Stimulated activated CD8-positive, alpha-beta memory T cell treated with anti-CD3 and anti-CD28 coated beads, Interleukin-12 subunit alpha, Interleukin-12 subunit beta, amount 100 ng/mL, for 1 hour (primary cell): ENCODE measurements at places on chromosomes 16 and 17.

GRCh38 chr17:78785663-78786057 lies 3.6 kb upstream of the CYTH1 start:
- no peak for DNase-seq

DNA sequence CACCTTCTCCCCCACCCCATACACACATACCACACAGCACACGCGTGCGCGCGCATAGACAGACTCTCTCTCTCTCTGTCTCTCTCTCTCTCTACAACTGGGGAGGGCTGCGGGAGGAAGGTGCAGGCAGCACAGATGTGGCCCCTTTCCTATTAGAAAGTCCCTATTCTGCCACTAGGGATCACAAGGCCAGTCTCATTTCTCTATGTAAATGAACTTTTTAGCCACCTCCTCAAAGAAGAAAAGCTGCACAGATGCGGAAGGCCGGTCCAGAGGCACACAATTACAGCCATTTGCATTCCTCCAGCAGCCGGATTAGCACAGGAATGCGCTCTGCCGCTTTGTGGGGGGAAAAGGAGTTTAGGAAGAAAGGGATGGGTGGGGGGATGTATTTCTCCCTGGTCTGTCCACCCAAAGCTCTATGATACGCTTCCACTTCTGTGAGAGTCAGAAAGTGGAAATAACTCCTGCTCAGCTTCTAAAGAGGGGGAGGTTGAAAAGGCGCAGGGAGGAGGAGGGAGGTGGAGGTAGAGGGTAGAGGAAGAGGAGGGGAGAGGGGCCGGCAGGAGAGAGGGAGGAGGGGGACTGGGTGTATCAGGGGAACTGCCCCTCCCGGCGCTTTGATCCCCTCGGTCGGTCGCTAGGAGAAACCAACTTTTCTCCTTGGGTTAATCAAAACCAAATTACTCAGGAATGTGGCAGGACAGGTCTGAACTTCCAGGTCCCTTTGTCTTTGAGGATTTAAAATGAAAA lies 11.7 kb downstream of the ZFHX3 start:
- no peak for DNase-seq

DNA sequence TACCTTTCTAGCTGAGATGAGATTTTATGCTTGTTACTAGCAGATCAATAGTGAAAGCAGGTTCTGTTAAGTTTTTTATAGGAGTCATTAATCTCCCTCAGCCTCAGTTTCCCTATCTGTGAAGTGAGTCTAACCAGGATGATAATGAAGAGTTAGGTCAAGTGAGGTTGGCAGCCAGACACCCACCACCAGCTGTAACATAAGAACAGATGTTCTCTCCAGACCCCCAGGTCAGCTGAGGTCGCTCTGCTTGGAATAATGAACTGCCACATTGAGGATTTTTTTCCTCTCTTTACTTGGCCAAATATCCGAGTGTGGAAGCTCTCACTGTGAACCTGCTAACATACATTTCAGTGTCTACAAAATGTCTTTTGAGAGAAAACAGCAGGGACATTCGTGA lies 389.6 kb downstream of the WWOX start:
- DNase-seq: no peak

- DNase-seq: no peak
Measured at GRCh38 chr17:199191-199604, 17.7 kb upstream of the DOC2B start.

GRCh38 chr16:81437865-81438264 lies 6.7 kb upstream of the CMIP start:
- no peak for DNase-seq

DNA sequence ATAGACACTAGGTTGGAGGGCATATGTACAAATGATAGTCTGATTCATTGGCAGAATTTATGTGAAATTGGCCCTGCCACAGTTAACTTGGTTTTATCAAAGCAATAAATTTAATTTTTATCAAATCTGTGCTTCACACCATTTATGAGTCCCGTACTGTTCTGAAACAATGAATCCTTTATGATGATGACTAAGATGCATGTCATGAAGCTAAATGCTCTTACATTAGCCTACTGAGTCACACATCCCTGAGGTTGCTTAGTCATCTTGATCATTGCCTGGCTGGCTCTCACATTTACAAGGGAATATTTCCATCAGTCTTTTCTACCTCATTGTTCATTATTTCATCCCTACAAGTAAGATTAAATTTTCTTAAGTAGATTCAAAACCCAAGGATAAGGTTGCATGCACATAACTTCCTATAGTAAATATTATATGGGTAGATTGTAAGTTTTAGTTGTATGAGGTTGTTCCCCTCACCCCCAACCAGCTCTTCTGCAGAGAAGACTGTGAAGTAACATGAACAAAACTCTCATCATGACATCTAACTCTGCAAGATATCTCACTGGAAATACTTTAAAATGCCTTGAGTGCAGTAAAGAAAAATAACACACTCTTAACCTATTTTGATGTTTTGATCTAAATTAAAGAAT lies 170.7 kb downstream of the CYB561 start:
- no peak for DNase-seq

DNA sequence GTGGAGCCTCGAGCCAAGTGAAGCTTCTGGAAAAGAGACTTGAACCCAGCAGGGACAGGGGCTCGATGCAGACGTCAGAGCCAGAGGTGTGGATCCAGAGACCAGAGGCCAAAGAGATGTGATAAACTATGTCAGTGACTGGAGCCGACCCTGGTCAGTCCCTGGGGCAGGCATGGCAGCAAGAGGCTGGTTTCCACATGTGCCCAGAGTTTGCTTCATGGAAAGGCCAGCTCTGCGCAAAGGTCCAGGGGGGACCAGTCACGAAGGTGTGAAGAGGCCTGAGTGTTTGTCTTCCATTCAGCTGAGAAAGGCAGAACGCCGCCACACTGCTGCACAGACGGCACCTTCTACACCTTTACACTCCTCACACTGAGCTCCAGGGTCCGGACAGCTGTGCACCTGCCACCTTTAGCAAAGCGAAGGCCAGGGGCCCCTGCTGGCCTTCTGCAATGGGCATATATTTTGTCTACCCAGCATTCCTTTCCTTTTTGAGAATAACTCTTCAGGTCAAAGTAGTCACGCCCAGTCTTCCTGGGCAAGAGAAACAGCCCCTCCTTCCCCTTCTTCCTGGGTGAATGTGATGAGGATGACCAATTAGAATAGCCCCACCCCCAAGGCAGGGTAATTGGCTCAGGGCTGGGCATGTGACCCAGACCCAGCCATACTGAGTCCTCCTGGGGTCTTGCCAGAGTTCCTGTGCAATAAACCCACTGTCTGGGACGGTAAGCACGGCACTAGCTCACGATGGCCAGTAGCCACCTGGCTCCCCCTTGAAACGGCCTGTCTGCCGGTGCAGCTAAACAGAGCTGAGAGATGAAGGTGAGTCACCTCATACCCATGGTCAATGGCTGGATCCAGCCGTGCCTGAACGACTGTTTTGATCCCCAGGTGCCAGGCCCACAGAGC lies 2.3 kb upstream of the RPH3AL start:
- DNase-seq: no peak

- DNase-seq: no peak
Measured at GRCh38 chr16:16137110-16137509, 86.2 kb downstream of the ABCC6 start.

- DNase-seq: no peak
Measured at GRCh38 chr17:1650731-1651558, 1.3 kb upstream of the RILP start.

DNA sequence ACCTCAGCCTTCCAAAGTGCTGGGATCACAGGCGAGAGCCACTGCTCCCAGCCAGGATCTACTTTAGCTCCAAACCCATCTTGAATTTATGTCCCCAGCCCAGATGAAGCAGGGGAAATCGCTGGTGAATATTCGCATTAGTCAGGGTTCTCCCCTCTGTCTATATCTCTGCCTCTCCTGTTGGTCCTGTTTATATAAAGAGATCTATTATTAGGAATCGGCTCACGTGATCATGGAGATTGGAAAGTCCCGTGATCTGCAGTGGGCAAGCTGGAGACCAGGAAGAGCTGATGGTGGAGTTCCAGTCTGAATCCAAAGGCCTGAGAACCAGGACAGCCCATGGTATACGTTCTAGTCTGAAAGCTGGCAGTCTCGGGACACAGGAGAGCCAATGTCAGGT lies 382.8 kb downstream of the SEC14L1 start:
- DNase-seq: no peak

DNA sequence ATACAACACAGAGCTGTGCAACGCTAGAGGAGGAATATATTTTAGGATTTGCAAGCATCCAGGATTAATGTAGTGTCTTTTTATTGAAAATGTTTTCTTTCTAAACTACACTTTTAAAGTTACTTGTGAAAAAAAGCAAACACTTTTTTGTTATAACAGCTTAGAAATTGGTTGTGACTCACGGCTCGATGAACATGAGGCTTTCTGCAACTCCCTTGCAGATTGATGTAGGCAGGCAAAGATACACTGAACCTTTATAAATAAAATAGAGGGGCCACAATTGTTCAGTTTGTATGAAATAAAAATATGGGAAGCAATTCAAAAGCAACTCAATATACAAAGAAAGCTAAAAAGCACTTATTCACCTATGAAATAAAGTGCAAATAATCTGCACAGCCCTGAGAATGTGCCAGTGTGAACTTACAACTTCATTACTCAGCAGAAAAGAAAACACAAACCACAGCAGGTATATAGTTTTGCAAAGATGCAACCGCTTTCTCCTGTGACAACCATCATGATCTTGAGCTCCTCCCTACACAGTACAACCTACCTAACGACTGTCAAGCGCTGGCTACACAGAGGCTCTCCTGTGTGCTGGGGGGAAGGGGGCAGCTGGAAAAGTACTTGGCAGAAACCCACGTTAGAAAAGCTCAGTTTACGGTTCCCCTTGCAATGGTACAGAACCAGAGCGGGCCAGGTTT lies 948 bp downstream of the LUC7L start:
- no peak for DNase-seq

- DNase-seq: no peak
Measured at GRCh38 chr16:75948441-75948840, 222.2 kb upstream of the CPHXL start.

- no peak for DNase-seq
Measured at GRCh38 chr17:83086199-83086880, 6.9 kb downstream of the METRNL start.

GRCh38 chr16:5196204-5196603 lies 98.6 kb upstream of the EEF2KMT start:
- no peak for DNase-seq

DNA sequence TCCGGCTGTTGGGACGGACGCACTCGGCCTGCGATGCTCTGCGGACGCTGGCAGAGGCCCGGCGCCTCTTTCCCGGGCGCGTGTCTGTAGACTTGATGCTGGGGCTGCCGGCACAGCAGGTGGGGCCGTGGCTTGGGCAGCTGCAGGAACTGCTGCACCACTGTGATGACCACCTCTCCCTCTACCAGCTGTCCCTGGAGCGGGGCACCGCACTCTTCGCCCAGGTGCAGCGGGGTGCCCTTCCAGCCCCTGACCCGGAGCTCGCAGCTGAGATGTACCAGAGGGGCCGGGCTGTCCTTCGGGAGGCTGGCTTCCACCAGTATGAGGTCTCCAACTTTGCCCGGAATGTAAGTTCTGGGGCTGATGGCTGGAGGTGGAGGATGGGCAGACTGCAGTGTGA lies 3.5 kb downstream of the RSAD1 start:
- no peak for DNase-seq

DNA sequence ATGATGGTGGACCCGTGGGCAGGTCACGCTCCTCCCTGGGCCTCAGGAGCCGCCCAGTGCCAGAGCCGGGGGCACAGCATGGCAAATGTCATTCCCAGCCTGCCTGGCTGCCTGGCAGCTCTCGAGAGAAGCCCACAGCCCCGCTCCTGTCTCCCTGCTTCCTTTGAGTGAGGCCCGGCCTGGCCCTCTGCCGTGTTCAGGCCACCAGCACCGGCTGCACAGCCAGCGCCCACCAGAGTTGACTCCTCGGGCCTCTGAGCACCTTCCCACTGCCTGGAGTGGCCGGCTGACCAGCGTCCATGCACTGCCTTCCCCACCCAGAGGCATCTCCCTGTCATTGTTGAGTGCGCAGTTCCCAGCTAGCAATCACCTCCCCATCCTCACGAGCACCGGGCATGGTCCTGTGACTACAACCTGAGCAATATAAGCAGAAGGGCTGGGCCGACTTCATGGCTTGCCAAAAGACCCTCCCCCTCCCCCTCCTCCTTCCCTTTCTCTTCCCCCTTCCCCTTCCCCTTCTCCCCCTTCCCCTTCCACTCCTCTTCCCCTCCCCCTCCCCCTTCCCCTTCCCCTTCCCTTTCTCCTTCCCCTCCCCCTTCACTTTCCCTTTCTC lies 11.9 kb upstream of the SLC38A10 start:
- no peak for DNase-seq

DNA sequence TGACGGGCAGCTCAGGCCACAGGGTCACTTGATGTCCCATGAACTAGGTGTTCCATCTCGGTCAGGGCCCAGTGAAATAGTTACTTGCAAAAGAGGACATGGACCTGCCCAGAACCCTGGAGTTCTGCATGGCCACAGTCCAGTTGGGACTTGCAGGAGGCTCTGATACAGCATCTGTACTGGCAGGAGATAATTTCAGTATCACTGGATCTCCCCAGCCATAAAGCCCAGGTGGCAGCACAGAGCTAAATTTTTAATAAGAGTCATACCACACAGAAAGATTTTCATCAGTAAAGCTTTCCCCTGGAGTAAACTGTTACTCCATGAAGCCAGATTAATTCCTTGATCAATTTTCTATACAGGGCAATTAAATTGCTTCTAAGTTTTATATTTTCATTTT lies 18.0 kb upstream of the SLC16A5 start:
- DNase-seq: no peak

DNA sequence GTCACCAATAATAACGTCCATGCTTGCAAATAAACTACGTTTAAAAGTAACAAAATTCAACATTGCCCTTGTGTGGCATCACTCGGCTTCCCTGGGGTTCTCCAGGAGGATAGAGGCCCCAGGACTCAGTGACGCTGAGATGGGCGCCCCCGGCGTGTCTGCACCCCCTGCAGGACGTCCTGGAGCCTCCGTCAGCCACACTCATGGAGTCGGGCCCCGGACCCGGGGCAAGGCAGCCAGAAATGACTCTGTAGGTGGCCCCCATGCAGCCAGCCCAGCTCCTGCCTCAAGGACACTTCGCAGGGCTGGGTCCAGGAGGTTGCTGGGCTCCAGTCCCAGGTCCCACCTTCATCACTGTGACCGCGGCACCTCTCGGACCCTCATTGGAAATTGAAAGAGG lies 16.6 kb upstream of the ACSF3 start:
- no peak for DNase-seq

- DNase-seq: no peak
Measured at GRCh38 chr17:70369391-70369790, 200.1 kb downstream of the KCNJ2 start.

DNA sequence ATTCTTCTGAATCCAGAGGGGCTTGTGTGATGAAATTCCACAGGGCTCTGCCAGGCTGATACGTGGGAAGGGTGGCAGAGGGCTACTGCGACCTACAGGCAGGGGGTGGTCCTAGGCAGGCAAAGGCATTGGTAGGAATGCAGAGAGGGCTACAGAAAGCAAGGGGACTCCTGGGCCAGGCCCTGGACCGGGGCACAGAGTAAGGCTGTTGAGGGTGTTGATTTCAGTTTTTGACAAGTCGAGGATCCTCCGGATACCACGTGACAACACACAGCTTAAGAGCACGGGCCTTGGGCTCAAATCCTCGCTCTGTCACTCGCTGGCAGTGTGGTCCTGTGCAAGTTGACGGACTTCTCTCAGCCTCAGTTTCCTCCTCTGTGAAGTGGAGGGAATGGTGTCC lies 19.1 kb upstream of the DOC2B start:
- no peak for DNase-seq

GRCh38 chr17:39939588-39940419 lies 12.3 kb downstream of the LRRC3C start:
- no peak for DNase-seq
